Stimulated activated CD8-positive, alpha-beta memory T cell treated with anti-CD3 and anti-CD28 coated beads, Interleukin-4, amount 100 ng/mL, for 1 hour (primary cell): ENCODE measurements at places on chromosomes 5 and 9.

- no peak for DNase-seq
Observed at GRCh38 chr9:99213197-99213596, 8.5 kb downstream of the ALG2 start.

DNA sequence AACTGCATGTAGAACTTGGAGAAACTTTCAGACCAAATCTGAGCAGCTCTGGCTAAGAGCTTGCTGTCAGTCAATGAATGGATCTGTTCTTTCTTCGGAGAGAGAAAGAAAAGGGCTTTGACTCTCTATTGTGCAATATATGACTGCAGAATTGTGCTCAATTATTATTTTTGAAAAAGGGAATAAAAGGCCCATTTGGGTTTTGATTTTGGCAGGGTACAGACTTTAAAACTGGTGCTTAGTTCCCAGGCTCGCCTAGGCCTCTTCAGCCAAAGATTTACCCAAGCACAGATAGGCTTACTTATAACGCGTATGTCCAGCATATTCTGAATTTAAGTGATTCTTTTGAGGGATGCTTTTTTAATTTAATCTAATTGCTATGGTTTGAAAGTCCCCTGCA lies 59.3 kb downstream of the RETREG1 start:
- no peak for DNase-seq

DNA sequence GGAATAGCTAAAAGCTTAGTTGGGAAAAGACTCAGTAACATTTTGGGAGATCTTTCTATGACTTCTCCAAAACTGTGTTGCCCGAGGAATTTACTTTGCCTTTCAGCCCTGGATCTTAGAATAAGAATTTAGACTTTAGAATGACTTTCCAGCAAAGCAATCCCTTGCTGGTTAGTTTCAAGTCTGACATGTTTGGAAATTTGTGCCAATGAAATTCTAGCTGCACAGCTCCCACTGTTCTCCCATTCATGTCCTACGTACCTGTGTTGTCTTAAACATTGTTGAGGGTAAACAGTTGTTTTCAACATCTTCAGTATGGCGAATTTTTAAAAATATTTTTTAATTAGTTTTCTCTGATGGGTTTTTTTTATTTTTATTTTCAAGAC lies 111.4 kb downstream of the CCDC192 start:
- DNase-seq, result no peak

GRCh38 chr5:25862276-25862675 lies 1176.1 kb downstream of the CDH9 start:
- no peak for DNase-seq

GRCh38 chr9:8876303-8876702 lies 1076.7 kb upstream of the DMAC1 start:
- no peak for DNase-seq

DNA sequence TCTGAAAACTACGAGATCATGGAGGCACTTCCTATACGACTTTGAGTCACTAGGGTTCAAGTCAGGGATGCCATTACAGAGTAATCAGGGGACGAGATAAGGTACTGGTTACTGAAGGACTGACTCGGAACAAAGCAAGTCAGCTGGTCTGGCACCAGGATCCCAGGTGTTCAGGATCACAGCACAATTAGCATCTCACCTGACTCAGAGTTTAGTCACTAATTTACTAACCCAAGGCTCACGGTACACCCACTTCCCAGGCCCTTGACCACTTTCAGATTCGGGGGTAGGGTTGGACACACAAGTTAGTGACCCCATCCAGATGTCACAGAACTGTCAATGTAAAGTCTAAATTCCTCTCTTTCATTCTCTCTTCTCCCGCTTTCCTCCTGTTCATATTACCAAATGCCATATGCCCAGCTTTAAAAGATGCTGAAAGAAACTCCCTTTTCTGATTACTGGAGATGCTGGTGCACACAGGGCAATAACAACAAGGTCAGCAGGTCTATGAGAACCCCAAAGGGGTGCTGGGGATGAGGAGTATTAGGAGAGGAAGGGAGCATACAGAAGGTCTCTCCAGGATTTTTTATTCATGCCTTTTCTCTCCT lies 657.8 kb downstream of the TLE1 start:
- no peak for DNase-seq

- no peak for DNase-seq
Observed at GRCh38 chr5:176180339-176180738, 57.9 kb upstream of the SIMC1 start.

DNA sequence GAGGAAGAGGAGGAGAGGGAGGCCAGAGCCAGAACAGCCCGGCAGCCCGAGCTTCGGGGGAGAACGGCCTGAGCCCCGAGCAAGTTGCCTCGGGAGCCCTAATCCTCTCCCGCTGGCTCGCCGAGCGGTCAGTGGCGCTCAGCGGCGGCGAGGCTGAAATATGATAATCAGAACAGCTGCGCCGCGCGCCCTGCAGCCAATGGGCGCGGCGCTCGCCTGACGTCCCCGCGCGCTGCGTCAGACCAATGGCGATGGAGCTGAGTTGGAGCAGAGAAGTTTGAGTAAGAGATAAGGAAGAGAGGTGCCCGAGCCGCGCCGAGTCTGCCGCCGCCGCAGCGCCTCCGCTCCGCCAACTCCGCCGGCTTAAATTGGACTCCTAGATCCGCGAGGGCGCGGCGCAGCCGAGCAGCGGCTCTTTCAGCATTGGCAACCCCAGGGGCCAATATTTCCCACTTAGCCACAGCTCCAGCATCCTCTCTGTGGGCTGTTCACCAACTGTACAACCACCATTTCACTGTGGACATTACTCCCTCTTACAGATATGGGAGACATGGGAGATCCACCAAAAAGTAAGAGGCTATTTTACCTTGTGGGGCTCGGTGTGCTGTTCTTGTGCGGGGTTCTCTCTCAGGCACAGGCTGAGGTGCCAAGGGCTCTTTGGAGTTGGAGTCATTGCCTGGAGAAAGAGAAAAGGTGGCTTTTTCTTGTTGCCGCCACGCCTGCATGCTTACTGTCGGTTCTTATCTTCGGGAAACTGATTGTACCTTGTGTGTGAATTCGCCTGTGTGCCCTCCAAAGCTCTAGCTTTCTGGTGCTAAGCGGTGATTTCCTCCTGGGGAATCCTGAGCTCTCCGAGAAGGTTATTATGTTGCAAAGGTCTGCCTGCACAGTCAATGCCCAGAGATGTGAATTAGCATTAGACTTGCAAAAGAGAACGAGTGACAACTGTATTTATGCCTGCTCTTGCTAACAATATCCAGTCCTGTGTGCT lies at the start of gene ISL1:
TSS of gene ISL1 (plus strand) at position 318 of the 991 bp plus-strand sequence. CDS start at position 542, 224 bp downstream.
- DNase-seq, result no peak

- DNase-seq, result no peak
Observed at GRCh38 chr5:159083548-159084452, 15.9 kb downstream of the EBF1 start.
